ENCODE measurements at places on chromosomes 7 and 10. TPM values are rescaled to one million over a fixed set of nuclear protein-coding genes. Genes with fewer than 3 reads are reported as not detected.

Gene KCTD7
- 28.1 TPM for polyA plus RNA-seq

Gene PIK3CG
- polyA plus RNA-seq: 3.9 TPM

Gene ASAH2
- 3.3 TPM for polyA plus RNA-seq

Gene SUN3
- polyA plus RNA-seq: not detected

Gene BTBD16
- 0.18 TPM for polyA plus RNA-seq

Gene OAT
- polyA plus RNA-seq: 86.9 TPM

Gene MYO3A
- polyA plus RNA-seq: 3.1 TPM

Gene AKR1E2
- polyA plus RNA-seq: 11.1 TPM

Gene FZD8
- 1.9 TPM for polyA plus RNA-seq

Gene CALML5
- polyA plus RNA-seq: not detected

Gene HABP2
- polyA plus RNA-seq: 0.63 TPM

Gene VPS41
- 80.3 TPM for polyA plus RNA-seq

Gene DYDC2
- polyA plus RNA-seq: 4.2 TPM

Gene CPED1
- 14.9 TPM for polyA plus RNA-seq
